ENCODE measurements at places on chromosomes 2 and 18. TPM values are rescaled to one million over a fixed set of nuclear protein-coding genes. Genes with fewer than 3 reads are reported as not detected.

NT5C1B gene
- not detected for total RNA-seq

MSH2 gene
- total RNA-seq: 6.2 TPM

DNAH7 gene
- 0.31 TPM for total RNA-seq

CYS1 gene
- 0.31 TPM for total RNA-seq

G6PC2 gene
- not detected for total RNA-seq

ALLC gene
- total RNA-seq: 0.42 TPM

PARD3B gene
- total RNA-seq: 8.7 TPM

- H3K36me3 ChIP-seq: no peaks in the 10 kb centered on the region
- H3K27me3 ChIP-seq: no peaks in the 10 kb centered on the region
- H3K4me1 ChIP-seq: no peaks in the 10 kb centered on the region
- no peak overlapping the region for H3K4me3 ChIP-seq
- H3K27ac ChIP-seq: no peak overlapping the region
- DNase-seq: no peak
Measured at GRCh38 chr2:47870641-47871540, 35.4 kb downstream of the FBXO11 start.

DNA sequence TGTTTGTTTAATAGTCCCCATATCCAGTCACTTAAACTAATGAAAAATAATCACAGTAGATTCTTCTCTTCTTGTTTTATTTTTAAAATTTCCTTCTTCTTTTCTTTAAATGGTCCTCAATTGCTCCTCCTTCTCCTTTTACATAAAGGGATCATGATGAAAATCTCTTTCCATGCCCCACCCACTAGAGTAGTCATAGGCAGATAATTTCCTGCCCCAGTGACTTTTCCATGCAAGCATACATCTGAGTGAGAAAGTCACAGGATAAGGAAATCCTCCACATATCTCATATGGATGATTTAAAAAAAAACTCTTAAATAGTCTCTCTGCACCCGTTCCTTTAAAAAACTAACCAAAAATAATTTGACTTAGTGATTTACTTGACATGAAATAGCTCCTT, 552.3 kb upstream of the SETBP1 start:
- no peaks in the 10 kb centered on the region for H3K4me1 ChIP-seq
- H3K27ac ChIP-seq: no peak overlapping the region
- no peak overlapping the region for H3K4me3 ChIP-seq
- DNase-seq: no peak
- no peaks in the 10 kb centered on the region for H3K36me3 ChIP-seq

DNA sequence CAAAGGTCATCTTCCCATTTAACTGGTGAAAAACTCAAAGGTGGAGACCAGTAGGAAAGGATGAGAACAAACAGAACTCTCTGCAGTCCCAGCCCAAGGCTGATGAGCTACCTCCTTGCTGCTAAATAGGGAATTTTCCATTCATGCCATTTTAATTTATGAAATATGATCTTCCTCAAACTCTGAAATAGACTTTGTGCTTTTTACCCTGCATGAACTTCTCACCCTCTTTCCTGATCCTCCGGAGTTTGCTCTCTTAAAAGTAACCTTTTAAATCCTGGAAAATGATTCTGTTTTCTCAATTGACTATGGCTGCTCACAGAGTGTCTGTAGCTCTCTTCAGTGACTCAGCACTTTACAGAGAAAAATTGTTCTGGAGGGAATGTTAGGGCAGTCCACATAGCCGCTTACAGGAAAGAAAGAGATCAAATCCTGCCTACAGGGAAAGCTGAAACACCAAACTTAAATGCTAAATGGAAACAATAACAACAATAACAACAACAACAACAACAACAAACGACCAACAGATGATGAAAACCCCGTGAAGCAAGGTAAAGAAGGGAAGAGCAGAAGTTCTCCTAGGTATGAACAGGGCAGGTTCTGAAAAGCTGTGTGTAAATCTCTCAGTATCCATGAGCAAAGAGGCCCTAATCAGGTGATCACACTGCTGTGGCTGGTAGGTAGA, 79.8 kb upstream of the SESTD1 start:
- H3K4me1 ChIP-seq: peaks cover 18% of the 10 kb centered on the region
- H3K36me3 ChIP-seq: no peaks in the 10 kb centered on the region
- no peak overlapping the region for H3K27ac ChIP-seq
- no peaks in the 10 kb centered on the region for H3K27me3 ChIP-seq

- no peaks in the 10 kb centered on the region for H3K36me3 ChIP-seq
- H3K4me1 ChIP-seq: no peaks in the 10 kb centered on the region
- no peak for DNase-seq
- H3K27ac ChIP-seq: peak overlapping the region; percentile 35
- no peak overlapping the region for H3K4me3 ChIP-seq
Measured at GRCh38 chr2:144456680-144457079, 63.2 kb downstream of the ZEB2 start.

GRCh38 chr18:7415081-7415894, 151.8 kb upstream of the PTPRM start:
- H3K4me1 ChIP-seq: no peaks in the 10 kb centered on the region
- no peak overlapping the region for H3K27ac ChIP-seq
- H3K27me3 ChIP-seq: no peaks in the 10 kb centered on the region
- no peak for DNase-seq
- no peaks in the 10 kb centered on the region for H3K36me3 ChIP-seq
- H3K4me3 ChIP-seq: no peak overlapping the region

- no peak overlapping the region for H3K27ac ChIP-seq
- no peak overlapping the region for H3K4me3 ChIP-seq
- no peaks in the 10 kb centered on the region for H3K36me3 ChIP-seq
Measured at GRCh38 chr2:100178085-100178788, 35.8 kb upstream of the AFF3 start.

GRCh38 chr2:19847486-19847885, 54.3 kb downstream of the TTC32 start:
- H3K4me1 ChIP-seq: no peaks in the 10 kb centered on the region
- H3K4me3 ChIP-seq: no peak overlapping the region
- DNase-seq: no peak
- H3K36me3 ChIP-seq: no peaks in the 10 kb centered on the region

DNA sequence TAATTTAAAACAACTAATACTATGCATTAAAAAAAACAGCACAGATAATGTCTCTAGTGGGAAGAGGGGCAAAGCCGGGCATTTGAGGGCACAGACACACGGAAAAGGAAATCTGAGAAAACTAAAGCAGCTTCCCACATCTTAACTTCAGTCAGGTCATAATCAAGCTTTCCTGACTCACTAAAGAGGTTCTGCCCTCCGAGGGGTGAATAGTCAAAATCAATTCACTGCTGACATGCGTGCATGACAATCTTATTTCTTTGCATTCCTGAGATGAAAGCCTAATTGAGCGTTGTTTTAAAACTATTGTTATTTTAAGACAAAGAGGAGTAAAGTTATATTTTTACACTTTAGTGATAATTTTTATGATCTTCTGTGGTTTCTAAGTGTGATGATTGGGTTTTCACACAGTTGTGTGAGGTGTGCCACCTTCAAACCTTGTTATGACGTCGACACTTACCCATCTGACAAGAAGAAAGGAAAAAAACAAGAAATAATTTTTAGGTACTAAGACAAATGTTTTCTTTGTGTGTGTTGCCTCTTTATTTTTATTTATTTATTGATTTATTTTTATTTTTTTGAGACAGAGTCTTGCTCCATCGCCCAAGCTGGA, 90.9 kb downstream of the GATA6 start:
- DNase-seq: no peak
- H3K4me3 ChIP-seq: no peak overlapping the region
- H3K36me3 ChIP-seq: no peaks in the 10 kb centered on the region
- no peak overlapping the region for H3K27ac ChIP-seq
- no peaks in the 10 kb centered on the region for H3K4me1 ChIP-seq
- no peaks in the 10 kb centered on the region for H3K27me3 ChIP-seq

DNA sequence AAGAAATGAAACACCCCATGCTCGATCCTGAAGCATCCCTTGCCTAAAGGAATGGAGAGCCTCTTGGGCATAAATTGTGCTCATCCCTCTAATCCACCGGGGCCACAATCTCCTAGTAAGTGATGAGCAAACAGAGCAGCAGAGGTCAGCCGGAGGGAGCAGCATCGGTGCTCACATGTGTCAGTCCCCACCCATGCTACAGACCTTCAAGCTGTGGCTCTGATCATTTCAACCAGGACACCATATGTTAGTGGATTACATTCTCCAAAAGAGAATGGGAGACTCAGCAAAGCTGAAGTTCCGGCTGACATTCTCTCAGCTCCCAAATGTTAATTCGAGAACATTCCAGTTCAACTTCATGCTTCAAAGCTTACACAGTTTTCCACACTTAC, 75.6 kb downstream of the AAK1 start:
- no peak overlapping the region for H3K27ac ChIP-seq
- peaks cover 2% of the 10 kb centered on the region for H3K4me1 ChIP-seq
- H3K4me3 ChIP-seq: no peak overlapping the region

GRCh38 chr18:60075477-60075876, 175.7 kb downstream of the PMAIP1 start:
- no peak overlapping the region for H3K4me3 ChIP-seq
- H3K4me1 ChIP-seq: no peaks in the 10 kb centered on the region
- no peak for DNase-seq
- H3K36me3 ChIP-seq: no peaks in the 10 kb centered on the region
- no peaks in the 10 kb centered on the region for H3K27me3 ChIP-seq
- no peak overlapping the region for H3K27ac ChIP-seq

- no peak overlapping the region for H3K4me3 ChIP-seq
- no peak overlapping the region for H3K27ac ChIP-seq
- DNase-seq: no peak
- H3K27me3 ChIP-seq: no peaks in the 10 kb centered on the region
- H3K36me3 ChIP-seq: no peaks in the 10 kb centered on the region
Measured at GRCh38 chr18:32956591-32957315, 183.9 kb upstream of the KLHL14 start.

GRCh38 chr2:133312038-133312729, 256.1 kb downstream of the NCKAP5 start:
- no peaks in the 10 kb centered on the region for H3K27me3 ChIP-seq
- no peaks in the 10 kb centered on the region for H3K4me1 ChIP-seq
- no peak overlapping the region for H3K27ac ChIP-seq
- H3K36me3 ChIP-seq: no peaks in the 10 kb centered on the region

- H3K4me1 ChIP-seq: no peaks in the 10 kb centered on the region
- no peaks in the 10 kb centered on the region for H3K36me3 ChIP-seq
- DNase-seq: no peak
- no peak overlapping the region for H3K4me3 ChIP-seq
- no peaks in the 10 kb centered on the region for H3K27me3 ChIP-seq
- no peak overlapping the region for H3K27ac ChIP-seq
Measured at GRCh38 chr2:33694904-33695303, 95.8 kb upstream of the FAM98A start.

- H3K27me3 ChIP-seq: no peaks in the 10 kb centered on the region
- H3K36me3 ChIP-seq: no peaks in the 10 kb centered on the region
- peaks cover 23% of the 10 kb centered on the region for H3K4me1 ChIP-seq
- no peak overlapping the region for H3K27ac ChIP-seq
- no peak overlapping the region for H3K4me3 ChIP-seq
Measured at GRCh38 chr18:58316396-58317342, 272.6 kb downstream of the NEDD4L start.

GRCh38 chr18:7567474-7568425, 634 bp downstream of the PTPRM start:
- H3K27ac ChIP-seq: peak overlapping the region; percentile 88
- H3K36me3 ChIP-seq: no peaks in the 10 kb centered on the region
- peak overlapping the region; percentile 81 for H3K4me3 ChIP-seq
- no peaks in the 10 kb centered on the region for H3K4me1 ChIP-seq

DNA sequence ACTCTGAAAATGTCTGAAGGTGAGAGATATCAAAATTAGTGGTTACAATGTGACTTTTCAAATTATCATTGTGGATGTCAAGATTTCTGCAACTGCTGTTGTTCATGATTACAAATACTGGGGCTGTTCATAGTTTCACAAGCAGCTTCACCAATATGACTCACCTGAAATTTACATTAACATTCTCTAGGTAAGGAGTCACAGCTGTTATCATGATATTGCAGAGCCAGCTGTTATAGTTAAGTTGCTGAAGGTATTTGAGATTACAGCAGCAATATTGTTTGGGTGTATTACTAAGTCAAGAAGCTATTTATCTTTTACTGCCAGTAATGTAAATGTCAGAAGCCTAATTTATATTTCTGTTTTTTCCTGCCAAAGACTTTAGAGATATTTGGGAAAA, 140.0 kb downstream of the MC4R start:
- DNase-seq: no peak
- no peaks in the 10 kb centered on the region for H3K27me3 ChIP-seq
- H3K4me1 ChIP-seq: no peaks in the 10 kb centered on the region
- H3K36me3 ChIP-seq: no peaks in the 10 kb centered on the region
- no peak overlapping the region for H3K27ac ChIP-seq
- H3K4me3 ChIP-seq: no peak overlapping the region

- no peak overlapping the region for H3K4me3 ChIP-seq
- no peaks in the 10 kb centered on the region for H3K36me3 ChIP-seq
- H3K27ac ChIP-seq: no peak overlapping the region
- peaks cover 21% of the 10 kb centered on the region for H3K27me3 ChIP-seq
Measured at GRCh38 chr2:232417489-232417888, 10.8 kb downstream of the ALPG start.
